Midbrain (tissue), 1 donor: ENCODE measurements at places on chromosomes 12 and 14.

GRCh38 chr12:106305376-106305775 is 2.8 kb downstream of the TCP11L2 start:
- DNase-seq: peak; percentile 14

GRCh38 chr14:99475179-99475578 is 5.5 kb downstream of the SETD3 start:
- no peak for DNase-seq

GRCh38 chr12:113453330-113453729 is 18.3 kb downstream of the LHX5 start:
- DNase-seq: no peak

DNA sequence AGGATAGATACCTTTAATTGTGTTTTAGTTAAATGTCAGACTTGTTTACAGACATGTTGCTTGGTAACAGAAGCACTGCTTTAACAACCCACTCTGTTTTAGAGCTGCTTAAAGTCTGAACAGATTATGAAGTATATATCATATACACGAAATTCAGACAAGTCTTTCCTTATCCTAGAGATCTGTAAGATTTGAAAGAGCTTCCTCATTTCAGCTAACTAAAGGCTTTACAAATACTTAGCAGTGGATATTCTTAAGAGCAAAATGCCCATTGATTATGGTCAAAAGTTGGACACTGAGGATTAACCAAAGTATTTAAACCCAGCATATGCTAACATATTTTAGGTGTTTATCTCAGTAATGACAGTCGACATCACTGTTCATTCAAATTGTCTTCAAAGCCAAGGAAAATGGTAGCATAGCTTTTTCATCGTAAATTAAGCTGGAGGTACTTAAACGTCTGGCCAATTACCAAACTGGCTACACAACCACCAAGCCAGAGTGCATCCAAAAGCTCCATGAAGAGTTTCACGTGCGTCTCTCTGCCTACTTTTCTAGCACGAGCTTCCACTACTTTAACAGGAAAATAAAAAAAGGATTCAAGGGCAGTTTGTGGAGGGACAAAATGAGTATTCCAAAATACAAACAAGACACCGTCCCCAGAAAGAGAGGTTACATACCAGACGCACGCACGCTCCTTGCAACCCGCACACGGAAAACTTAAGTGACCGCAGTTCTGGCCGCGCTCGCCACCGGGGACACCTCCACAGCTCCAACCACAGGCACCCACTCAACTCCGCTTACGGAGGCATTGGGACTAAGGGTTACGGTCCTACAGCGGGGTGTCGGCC is 565 bp downstream of the CEP83 start:
- DNase-seq: no peak

- DNase-seq: no peak
Measured at GRCh38 chr12:22821985-22822384, 197.0 kb downstream of the ETNK1 start.

- DNase-seq: no peak
Measured at GRCh38 chr12:58361056-58361455, 419.7 kb downstream of the ATP23 start.

GRCh38 chr14:22656945-22657731 is 13.0 kb upstream of the OR6J1 start:
- DNase-seq: no peak

GRCh38 chr12:123233505-123234308 is 471 bp downstream of the MTRFR start:
- DNase-seq: no peak

- DNase-seq: no peak
Measured at GRCh38 chr14:82694820-82695219, 1161.2 kb upstream of the SEL1L start.

DNA sequence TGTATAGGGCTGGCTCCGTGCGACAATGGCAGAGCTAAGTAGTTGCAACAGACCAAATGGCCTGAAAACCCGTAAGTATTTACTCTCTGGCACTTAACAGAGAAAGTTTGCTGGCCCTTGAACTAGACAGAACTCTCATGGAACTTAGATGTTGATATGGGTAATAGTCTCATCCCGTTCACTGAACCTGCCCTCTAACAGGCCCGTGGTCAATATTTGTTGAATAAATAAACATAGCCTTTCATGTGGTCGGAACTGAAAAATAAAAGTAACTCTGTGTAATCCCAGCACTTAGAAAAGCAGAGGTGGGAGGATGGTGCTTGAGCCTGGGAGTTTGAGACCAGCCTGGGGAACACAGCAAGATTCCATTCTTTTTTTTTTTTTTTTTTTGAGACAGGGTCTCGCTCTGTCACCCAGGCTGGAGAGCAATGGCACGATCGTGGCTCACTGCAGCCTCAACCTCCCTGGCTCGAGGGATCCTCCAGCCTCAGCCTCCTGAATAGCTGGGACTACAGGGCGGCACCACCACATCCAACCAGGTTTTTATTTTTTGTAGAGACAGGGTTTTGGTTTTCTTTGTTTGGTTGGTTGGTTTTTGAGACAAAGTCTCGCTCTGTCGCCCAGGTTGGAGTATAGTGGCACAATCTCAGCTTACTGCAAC is 29.7 kb downstream of the KDM2B start:
- DNase-seq: no peak

GRCh38 chr12:52496590-52497071 is 3.6 kb upstream of the KRT6A start:
- no peak for DNase-seq

- DNase-seq: no peak
Measured at GRCh38 chr14:77003960-77004710, 24.4 kb downstream of the IRF2BPL start.

DNA sequence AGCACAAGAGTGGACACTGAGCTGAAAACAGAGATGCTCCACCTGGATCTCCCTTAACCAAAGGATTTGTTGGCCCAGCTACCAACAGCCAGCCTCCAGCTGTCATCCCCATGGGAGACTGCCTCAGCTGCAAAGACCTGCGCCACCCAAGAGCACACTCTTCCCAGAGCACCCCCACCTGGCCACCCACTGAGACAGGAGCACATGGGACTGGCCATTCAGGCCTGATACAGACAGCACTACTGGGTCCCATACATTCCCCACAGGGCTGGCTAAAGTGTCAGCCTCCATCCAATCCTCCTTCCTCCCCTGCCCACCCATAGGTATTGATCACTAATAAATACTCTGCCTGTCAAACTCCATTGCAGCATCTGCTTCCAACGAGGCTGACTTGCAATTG is 241.5 kb downstream of the BCL11B start:
- no peak for DNase-seq

DNA sequence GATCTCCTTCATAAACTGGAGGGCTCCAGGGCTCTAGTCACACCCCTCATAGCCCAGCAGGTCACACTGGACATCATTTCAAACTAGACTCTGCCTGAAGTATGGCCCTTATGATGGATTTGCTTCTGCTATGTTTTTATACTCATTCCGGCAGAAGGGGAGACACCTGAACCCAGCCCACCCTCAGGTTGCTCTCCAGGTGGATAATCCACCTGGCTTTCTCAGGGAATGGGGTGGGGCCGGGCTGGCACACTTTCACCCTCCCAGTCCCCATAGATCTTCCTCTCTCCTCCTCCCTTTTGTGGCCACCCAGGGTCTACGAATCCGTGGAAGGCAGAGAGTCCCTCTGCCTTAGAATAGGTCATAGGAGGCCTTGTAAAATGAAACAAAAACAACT is 9.8 kb upstream of the KRT73 start:
- no peak for DNase-seq

DNA sequence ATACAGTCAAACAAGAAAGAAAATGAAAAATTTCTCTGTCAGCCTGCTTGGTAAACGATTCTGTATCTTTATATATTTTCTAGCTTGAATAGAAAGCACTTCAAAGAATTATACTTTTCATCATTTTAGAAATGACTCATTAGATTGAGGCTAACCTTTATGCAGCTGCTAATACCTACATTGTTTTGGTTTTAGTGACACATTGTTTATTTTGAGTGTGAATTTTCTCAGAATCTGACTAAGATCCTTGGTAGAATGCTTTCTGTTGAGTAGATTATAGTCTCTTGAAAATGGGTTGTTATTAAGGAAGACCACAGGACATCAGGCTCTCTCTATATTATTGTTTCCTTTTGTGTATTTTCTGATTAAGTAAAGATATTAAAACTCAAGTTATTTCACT is at the start of gene PMCH:
TSS of gene PMCH (minus strand) at position 45 of the 400 bp plus-strand sequence. CDS start 63 bp downstream, outside the sequence.
- no peak for DNase-seq

DNA sequence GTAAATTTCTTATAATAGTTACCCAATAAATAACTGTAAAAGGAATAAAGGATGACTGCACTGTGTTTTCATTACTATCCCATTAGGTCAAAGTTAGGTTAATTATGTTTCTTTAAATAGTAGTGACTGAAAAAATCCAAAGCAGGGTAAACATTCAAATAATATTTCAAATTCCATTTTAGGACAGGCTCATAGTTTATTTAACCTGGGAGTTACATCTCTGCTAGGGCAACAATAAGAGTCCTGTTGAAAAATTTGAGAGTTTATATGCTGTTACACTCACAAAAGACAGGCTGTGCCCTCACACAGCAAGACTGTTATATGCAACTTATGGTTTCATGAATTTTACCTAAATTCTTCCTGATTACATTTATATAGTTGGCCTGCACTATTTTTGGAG is 8.0 kb downstream of the ERP27 start:
- no peak for DNase-seq

DNA sequence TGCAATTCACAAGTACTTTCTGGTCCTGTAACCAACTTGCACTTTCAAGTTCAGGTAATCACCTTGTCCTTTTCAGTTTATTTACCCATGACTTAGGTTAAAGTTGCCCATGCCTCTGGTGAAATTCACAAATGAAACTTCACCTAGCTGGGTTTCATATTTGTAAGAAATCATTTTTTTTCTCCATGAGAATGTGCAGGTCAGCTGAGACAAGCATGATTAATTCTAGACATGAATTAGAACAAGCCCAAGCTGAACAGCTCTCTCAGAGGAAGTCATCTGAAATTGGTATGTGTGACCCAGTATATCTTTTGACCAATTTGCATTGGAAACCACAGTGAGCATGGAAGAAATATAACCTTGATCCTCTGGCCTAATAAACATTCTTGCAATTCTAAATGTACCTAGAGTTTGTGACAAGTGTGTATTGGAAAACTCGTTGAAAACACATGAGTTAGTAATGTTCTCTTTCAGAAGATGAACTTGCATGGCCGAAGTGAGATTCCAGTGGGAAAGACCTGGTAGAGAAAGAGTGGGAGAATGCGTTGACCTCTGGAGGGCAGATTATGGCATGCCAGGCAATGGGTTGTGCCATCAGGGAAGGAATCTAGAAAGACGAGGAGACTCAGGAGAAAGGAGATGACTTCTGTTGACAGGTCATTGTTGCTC is 486.5 kb downstream of the ZFP36L1 start:
- DNase-seq: no peak

- no peak for DNase-seq
Measured at GRCh38 chr14:63051301-63051700, 6.0 kb upstream of the KCNH5 start.

- DNase-seq: peak; percentile 3
Measured at GRCh38 chr14:58944343-58944967, 244.0 kb upstream of the DAAM1 start.

- DNase-seq: no peak
Measured at GRCh38 chr12:4648104-4648500, 749 bp downstream of the AKAP3 start.

DNA sequence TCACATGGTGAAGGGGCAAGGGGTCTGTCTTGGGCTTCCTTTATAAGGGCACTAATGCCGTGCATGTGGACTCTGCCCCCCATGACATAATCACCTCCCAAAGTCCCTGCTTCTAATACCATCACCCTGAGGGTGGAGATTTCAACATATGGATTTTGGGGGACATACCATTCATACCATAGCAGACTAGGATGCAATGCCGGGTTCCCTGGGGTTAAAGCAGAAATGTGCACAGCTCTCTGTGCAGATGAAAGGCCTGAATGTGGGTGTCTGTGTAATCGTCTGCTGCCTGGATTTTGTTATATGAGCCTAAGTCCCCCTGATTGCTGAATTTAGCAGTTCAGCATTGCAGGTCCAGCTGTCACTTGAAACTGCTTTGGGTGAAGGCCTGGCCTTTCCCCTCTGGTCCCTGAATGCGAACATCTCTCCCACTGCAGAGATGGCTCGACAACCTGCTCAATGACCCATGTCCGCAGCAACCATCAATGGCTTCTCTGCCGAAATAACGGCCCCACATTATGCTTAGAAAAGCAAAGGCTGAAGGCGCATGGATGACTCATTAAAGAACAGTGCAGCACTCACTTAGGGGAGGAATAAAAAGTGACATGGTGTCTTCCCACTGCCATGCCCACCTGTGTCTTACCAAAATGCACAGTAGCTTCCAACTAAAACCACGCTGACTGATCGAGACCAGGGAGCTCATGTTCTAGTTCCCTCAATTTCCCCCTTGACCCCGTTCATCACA is 286.3 kb downstream of the DPF3 start:
- DNase-seq: no peak

GRCh38 chr14:85482552-85482951 is 47.4 kb upstream of the FLRT2 start:
- DNase-seq: no peak

GRCh38 chr12:48037267-48037915 is 33.1 kb upstream of the COL2A1 start:
- DNase-seq: no peak

DNA sequence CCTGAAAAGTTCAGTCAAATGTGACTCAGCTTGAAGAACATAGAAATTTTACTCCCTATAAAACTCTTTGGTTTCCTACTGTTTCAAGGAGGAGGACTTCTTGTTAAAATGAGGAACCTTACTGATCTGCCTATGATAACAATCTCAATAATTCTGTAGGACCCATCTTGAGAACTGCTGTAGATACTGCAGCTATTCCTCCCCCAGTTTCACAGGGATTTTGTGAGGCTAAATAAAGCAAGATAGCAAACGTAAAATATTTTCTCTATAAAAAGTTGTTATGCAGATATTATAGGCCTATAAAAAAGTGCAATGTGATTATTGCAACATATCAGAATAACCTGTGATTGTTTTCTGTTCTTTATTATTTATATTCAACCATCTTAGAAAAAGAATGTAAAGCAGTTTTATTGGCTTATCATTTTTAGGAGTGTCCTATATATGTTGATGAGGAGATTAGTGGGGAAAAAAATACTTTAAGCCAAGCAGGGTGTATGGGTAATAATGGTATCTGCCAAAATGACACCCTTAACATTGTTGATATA is 12.1 kb downstream of the CLEC14A start:
- no peak for DNase-seq
